Uterus (tissue), 4 donors: ENCODE measurements at places on chromosomes 5 and 9. TPM values are rescaled to one million over a fixed set of nuclear protein-coding genes. Genes with fewer than 3 reads are reported as not detected.

RABL6 gene
- total RNA-seq = 38.2 TPM

AMACR gene
- 9.5 TPM for total RNA-seq

PCDHA5 gene
- 0.69 TPM for total RNA-seq

FGF10 gene
- total RNA-seq = 0.77 TPM

LMX1B gene
- total RNA-seq = not detected

NDOR1 gene
- not detected for total RNA-seq

FOXD4L3 gene
- total RNA-seq = not detected

MAP3K1 gene
- total RNA-seq = 95.3 TPM

- no peak for DNase-seq
Observed at GRCh38 chr9:6449086-6449485, 36.1 kb downstream of the UHRF2 start.

GRCh38 chr5:68086857-68087256 is 128.7 kb upstream of the PIK3R1 start:
- DNase-seq = peak; percentile 38

DNA sequence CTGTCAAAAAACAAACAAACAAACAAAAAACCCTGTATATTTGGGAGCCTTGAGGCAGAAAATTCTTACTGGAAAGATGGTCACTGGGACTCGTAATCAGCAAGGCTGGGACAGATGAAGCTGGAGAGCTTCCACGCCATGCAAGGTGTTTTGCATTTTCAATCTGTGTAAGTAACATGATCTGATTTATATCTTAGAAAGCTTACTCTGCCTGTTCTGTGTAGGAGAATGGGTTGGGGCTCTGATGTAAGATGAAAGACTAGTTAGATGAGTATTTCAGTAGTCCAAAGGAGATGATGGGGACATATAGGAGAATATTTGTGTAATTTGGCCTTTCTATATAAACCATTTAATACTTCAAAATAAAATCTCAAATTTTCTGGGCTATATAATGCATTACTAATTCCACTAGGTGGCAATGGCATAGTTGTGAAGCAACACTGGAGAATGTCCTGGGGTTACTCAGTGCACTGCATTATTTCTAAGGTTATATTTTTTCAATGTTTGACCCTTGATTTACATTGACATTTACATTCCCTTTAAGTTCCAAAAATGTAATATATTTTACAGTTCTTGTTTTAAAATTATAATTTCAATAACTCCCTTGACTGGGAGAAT is 21.9 kb upstream of the FSD1L start:
- no peak for DNase-seq

GRCh38 chr9:79742110-79742721 is 170.5 kb downstream of the TLE4 start:
- DNase-seq = no peak

DNA sequence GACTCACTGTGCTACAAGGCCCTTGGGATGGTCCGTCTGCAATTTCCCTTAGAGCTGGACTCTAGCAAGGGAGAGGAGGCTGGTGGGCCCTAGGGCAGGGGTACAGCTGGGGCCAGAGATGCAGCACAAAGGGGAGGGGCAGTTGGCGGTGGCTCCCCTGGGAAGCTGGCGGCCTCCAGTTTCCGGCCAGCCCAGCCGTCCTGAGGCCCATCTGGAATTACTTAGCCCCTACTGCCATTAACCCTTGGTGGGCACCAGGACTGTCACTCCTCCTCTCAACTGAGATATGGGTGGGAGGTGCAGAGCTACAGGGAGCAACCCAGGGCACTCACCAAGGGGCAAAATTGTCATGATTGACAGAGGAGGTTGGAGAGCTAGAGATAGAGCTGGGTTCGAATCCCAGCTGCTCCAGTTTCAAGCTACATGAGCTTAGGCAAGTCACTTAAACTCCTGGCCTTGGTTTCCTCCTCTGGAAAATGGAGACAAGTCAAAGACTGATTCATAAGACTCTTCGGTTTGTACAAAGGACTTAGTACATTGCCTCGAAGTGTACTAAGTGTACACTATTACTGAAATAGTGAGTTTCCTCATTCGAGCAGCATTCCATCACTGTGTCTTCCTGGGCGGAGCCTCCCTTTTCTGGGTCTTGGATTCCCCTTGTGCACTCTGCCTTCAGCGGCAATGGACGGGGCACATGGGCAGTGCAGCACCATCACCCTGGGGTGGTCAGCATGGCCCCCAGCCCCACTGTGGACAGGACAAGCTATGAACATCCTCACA is 2.7 kb upstream of the PDGFRB start:
- DNase-seq = peak; percentile 66

- no peak for DNase-seq
Observed at GRCh38 chr5:1520791-1521453, 2.8 kb downstream of the LPCAT1 start.

GRCh38 chr5:168976311-168976970 is 324.5 kb downstream of the SLIT3 start:
- no peak for DNase-seq

DNA sequence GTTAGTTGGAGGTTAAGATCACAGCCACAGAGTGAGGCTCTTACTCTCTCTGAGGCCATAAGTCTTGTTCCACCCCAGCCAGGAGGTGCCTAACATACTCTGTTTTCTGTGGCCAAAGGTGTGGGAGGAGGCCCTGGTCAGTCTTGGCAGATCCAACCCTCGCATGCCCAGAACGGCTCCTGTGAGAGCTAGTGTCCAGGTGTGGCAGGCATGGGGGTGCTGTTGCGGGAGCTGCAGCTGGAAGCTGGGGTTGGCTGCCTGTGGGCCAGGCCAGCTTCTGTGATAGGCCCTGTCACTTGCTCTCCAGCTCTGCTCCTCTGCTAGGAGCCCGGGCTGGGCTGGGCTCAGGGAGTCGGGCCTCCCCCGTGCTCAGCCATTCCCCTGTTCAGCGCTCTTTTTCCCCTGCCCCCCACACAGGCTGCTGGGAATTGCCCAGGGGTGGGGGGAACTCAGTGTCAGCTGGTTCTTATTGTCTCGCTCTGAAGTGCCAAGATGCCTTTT is 31.6 kb downstream of the IER5L start:
- peak; percentile 76 for DNase-seq

GRCh38 chr5:172133359-172134029 is 54.5 kb downstream of the STK10 start:
- no peak for DNase-seq

GRCh38 chr5:68428231-68428811 is 212.8 kb downstream of the PIK3R1 start:
- DNase-seq = no peak

- DNase-seq = no peak
Observed at GRCh38 chr5:122429545-122430318, 117.7 kb downstream of the SNCAIP start.
